ENCODE measurements at places on chromosomes 1 and 21.

DNA sequence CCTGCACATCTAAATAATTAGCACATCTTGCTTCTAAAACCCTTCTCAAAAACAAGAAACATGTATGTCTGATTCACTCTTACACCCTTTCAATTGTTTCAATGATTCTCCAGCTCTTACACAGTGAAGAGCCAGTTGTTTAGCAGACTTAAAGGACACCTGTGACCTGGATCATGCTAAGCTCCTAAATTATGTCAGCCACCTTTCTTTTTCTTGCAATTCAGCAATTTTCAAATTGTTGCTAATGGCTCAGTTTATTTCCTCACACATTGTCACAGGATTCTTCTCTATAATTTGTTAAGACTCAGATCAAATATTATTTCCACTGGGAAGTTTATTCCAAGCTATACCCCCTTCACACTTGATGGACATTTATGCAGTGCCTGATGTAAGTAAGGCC lies 413.2 kb downstream of the PLA2G4A start:
- DNase-seq: no peak

DNA sequence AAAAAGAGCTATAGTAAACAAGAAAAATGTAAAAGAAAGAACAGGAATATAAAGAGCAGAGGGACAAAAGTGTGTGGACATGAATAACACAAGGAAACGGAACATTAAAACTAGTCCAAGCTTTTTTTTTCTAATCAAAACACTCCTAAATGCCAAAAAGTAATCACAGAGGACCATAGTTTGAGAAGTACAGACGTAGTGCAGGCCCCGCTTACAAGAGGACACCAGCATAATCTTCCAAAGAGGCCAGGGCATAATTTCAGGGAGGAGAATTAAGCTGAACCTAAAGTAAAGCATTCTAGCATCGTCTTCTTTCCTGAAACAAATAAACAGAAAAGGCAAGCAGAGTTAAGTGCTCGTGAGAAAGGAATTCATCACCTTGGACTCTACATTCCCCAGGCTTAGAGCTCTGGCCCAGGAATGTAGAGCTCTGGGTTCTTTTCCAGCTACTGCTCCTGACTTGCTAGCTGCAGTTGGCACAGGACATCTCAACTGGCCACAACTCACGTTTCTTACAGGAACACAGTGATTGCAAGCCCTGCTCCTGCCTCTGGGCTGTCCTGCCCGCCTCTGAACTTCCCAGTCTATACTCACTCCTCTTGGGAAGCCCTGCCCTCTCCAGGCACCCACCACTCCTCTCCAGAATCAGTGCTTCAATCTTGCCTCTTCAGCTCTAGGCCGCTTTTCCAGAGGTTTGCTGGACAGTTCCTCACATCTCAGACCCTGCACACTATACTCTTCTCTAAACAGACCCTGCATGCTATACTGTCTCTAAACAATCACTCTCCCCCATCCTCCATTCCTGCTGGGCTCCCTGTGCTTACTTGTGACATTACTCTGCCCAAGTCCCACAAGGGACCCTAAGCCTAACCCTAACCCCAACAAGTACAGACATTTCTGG lies 9.8 kb downstream of the RGS8 start:
- no peak for DNase-seq

DNA sequence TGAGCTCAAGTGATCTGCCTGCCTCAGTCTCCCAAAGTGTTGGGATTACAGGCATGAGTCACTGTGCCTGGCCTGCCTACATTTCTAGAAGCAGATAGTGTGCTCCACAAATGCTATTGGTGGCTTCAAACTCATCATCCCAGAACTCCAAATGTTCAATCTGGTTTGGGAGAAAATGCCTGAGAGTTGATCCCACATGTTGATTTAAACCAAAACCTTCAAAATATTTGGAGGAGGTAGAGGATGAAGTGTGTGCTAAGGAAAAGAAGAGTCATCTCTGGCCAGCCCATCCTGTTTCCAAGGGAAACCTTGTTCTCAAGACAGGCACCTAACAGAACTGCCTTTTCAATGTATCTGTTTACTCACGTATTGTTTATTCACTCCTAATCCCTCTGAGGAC lies 55.4 kb upstream of the GRHL3 start:
- DNase-seq: no peak

DNA sequence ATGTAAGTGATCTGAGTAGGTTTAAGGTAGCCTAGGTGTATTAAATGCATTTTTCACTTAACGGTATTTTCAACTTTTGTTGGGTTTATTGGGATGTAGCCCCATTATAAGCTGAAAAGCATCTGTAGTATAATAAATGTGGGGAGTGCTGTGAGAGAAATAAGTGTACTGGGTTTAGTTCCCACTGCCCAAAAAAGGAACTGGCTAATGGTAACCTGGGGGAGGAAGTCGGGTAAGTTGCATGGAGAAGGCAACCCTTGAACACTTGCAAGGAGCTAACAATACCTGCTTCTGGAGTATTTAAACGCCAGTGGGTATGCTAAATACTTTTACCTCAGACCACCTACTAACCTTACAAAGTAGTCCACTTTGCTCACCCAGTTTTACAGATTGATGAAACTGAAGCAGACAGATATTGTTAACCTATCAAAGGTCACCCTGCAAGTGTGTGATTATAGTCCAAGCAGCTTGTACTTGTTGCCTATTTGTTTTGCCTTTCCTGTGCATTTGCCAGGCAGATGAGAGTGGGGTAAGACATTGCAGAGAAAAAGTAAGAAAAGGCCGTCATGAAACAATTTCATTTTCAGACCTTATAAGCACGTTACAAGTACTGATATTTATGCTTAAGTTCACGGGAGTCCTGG lies 7.6 kb upstream of the SHISA4 start:
- DNase-seq: no peak

GRCh38 chr1:63877816-63878215 lies 104.0 kb downstream of the ROR1 start:
- DNase-seq: no peak

- DNase-seq: no peak
These were observed 51.9 kb upstream of the FMOD start for GRCh38 chr1:203402629-203403337.

GRCh38 chr1:201324821-201325677 lies 41.7 kb downstream of the PKP1 start:
- DNase-seq: no peak

DNA sequence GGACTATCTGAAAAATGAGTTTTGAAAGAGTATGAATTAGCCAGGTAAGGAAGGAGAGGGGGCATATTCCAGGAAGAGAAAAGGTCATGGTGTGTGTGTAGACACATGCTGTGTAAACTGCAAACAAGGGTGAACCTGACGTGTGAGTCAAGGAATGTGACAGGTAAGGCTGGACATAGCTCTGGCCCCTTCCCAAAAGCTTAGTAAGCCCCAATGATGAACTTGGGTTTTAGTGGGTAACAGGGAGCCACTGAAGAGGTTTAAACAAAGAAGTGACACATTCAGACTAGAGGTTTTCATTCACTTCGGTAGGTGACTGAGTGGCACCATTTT lies 36.7 kb downstream of the EGLN1 start:
- DNase-seq: no peak

DNA sequence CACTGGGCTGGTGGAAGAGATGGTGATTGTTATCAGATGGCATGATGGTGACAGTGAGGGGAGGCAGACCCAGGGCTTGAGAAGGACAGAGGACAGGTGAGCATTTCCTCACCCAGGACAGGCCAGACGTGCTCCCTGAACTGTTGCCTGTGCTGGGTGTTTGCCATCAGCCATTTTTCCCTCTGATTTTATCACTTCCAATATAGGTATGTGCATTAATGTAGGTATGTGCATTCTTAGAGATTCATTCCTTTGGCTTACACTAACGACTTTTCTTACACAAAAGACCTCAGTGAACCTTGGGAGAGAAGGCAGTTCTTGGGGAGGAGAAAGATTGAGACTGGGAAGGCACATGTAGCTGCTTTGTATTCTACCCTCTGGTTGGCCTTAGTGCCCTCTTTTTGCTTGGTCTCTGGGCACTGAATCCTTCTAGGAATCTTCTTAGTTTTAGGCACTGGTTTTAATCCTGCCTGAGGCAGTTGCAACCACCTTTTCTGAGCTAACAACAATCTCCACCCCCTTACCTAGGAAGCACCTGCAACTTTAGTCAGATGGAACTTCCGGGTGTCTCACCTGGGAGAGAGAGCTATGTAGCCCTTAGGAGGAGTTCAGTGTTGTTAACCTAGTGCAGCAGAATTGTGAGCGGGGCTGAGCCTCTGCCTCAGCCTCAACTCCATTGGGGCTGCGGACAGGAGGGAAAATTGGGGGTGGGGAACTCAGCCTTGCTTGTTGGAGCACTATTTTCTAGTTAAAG lies 30.9 kb downstream of the C1orf116 start:
- DNase-seq: no peak

DNA sequence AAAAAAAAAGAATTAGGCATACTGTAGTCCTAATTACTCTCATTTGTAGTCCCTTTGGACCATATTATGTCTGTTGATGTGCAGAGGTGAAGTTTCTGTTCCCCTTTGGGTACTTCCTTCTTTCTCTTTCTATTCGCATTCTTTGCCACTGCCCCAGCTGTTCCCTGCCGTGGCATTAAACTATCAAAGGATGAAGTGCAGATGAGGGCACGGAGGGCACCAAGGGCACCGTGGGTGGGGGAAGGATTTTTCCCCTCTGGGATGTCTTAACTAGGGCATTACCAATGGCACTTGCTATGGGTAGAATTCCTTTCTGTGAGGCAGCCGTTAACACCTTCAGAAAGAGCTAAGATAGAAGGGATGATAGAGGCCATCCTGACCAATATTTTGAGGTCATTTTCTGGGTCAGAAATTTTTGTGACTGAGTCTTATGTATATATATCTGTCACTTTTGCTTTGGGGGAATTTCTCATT lies 4.9 kb upstream of the MAPKAPK2 start:
- no peak for DNase-seq

DNA sequence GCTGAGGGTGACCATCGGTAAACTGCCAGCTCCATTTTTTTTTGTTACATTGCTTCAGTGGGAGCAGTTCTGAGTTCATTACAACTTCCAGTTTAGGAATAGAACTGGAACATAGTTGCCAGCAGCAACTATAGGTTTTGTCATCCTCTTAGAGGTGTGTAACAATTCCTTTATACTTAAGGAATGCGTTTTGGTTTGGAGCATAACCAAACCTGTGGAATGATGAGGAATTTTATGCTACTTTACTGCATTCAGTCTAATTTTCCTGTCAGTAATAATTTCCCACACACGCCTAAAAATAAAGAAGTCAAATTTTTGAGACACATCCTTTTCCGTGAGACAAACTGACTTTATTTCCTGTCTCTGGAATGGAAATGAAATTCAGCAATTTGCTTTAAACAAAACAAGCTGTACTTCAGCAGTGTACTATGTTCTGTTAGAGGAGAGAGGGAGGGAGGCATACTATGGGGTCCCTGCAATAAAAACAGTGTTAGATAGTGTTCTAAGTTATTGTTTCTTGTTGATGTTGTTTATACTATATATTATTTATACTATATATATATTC lies 4.8 kb upstream of the AMPD1 start:
- no peak for DNase-seq

GRCh38 chr1:66542314-66542713 lies 8.4 kb downstream of the SGIP1 start:
- DNase-seq: peak; percentile 58

DNA sequence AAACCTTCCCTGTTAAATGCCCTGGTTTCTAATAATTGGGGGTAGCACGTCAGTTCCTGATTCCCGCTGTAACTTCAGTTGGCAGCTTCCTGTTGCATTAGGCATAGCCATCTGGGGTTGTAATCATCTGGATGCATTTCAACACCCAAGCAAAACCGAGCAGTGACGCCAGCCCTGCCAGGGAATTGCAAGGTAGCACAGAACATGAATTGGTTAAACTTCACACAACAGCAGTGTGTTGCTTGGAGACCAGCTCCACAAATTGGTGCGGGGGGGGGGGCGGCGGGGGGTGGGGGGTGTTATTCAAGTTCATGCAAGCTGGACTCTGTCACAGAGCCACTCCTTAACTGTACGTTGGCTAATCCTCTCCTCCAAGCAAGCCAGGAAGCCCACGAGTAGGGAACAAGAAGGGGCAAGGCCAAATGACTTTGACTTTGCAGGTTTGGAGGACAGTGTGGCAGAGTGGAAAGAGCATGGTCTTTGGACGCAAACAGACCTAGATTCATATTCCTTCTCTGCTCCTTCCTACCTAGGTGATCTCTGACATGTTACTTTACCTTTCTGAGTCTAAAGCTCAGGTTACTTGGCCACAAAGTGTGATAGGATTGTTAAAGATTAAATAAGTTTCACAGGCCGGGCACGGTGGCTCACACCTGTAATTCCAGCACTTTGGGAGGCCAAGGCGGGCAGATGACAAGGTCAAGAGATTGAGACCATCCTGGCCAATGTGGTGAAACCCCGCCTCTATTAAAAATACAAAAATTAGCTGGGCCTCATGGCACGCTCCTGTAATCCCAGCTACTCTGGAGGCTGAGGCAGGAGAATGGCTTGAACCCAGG lies 4.7 kb downstream of the LAX1 start:
- no peak for DNase-seq

GRCh38 chr1:232319072-232319471 lies 310.9 kb downstream of the SIPA1L2 start:
- DNase-seq: peak; percentile 30

DNA sequence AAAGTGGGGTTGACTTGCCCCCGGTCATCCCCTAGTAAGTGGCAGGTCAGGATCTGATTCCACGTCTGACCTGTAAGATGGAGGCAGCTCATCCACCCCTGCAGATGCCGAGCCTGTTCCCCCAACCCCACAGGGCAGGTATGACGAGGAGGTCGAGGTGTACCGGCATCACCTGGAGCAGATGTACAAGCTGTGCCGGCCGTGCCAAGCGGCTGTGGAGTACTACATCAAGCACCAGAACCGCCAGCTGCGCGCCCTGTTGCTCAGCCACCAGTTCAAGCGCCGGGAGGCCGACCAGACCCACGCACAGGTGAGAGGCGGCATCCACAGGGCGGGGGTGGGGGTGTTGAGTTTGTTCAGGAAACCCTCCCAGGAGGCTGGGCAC lies 9.6 kb downstream of the TMEM201 start:
- no peak for DNase-seq

- DNase-seq: no peak
These were observed 262.5 kb upstream of the B3GALT2 start for GRCh38 chr1:193448682-193449461.

GRCh38 chr1:92728697-92729096 lies 56.2 kb downstream of the EVI5 start:
- DNase-seq: no peak

- DNase-seq: no peak
These were observed 60.8 kb downstream of the LRRN2 start for GRCh38 chr1:204624631-204625216.

- no peak for DNase-seq
These were observed 197.3 kb downstream of the RYR2 start for GRCh38 chr1:237239248-237239647.

GRCh38 chr21:41961282-41961701 lies 7.5 kb upstream of the C2CD2 start:
- no peak for DNase-seq

GRCh38 chr1:53343831-53344668 lies 16.2 kb upstream of the LRP8 start:
- no peak for DNase-seq

DNA sequence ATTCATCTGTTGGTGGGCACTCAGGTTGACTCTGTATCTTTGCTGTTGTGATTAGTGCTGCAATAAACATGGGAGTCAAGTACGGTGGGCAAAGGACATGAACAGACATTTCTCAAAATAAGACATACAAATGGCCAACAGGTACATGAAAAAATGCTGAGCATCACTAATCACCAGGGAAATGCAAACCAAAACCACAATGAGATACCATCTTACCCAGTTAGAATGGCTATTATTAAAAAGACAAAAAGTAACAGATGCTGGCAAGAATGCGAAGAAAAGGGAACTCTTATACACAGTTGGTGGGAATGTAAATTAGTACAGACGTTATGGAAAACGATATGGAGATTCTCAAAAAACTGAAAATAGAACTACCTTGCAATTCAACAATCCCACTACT lies 98.9 kb downstream of the TMEM53 start:
- DNase-seq: no peak

Measured in SHP77 (cell line).